Type B pancreatic cell (in vitro differentiated cells): ENCODE measurements at places on chromosomes 3 and 15. TPM values are rescaled to one million over a fixed set of nuclear protein-coding genes. Genes with fewer than 3 reads are reported as not detected.

The RASGRP1 gene
- 3.0 and 6.6 TPM in 2 replicates for total RNA-seq

The AP4E1 gene
- total RNA-seq, result 7.8 and 10.1 TPM in 2 replicates

The CSPG5 gene
- total RNA-seq, result 1.2 and 2.1 TPM in 2 replicates

The UBAP1L gene
- total RNA-seq, result 2.6 and 6.0 TPM in 2 replicates

The ENTPD3 gene
- 2.5 and 2.7 TPM in 2 replicates for total RNA-seq

The IGF2BP2 gene
- total RNA-seq, result 101 and 140 TPM in 2 replicates

The ASB14 gene
- not detected in 2 replicates for total RNA-seq

DNA sequence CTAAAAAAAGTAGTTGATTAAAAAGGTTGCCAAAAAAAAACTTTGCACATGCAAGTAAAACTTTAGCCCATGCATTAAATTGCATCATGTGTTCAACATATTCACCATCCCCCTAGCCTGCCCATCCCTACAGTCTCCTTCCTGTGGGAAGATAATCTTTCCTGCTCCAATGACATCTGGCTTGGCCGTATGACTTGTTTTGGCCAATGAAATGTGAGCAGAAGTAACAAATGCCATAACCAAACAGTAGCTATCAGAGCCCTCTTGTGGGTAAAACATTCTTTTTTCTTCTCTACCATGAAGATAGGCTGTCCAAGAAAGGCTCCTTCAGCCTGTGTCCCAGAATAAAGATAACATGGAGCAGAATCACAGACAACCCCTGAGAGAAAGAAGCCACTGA, 15.3 kb downstream of the ERC2 start:
- DNase-seq, result no peak

GRCh38 chr3:102159810-102160451, 274.9 kb upstream of the ZPLD1 start:
- DNase-seq, result no peak

- DNase-seq, result no peak
Measured at GRCh38 chr15:93164409-93164808, 75.4 kb upstream of the RGMA start.

DNA sequence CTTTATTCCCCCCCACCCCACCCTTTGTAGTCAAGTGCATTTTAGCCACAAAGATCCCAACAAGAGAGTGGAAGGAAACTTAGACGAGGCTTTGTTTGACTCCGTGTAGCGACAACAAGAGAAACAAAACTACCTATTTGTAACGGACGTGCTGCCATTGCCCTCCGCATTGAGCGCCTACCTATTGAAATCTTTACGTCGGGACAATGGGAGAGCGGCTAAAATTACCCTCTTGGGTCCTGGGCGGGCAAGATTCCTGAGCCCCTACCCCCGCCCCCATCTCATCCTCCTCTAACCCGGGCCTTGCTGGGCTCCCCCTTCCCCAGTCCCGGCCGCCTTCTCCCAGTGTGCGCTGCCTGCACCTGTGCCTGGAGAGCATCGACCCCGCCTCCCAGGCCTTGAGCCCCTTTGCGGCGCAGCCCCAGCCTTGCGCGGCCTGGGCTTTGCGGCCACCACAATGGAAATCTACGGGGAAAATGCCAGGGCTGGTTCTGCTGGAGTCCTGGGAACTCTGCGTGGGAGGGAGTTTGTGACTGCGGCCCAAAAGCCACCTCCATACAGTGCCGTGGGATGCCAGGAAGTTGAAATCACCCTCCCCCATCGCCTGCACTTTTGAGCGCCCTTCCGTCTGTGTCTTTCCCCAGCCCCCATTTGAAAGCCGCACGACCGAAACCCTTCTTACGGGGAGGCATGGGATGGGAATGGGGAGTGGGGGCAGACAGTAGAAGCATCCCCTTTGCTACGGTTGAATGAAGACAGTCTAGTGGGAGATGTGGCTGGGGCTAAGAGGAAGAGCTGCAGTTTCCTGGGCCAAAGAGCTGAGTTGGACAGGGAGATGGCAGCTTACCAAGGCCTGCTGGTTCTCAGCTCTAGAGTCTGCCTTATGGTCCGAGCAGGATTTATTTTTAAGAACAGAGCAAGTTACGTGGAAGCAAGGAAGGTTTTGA, 1.1 kb upstream of the SOX2 start:
- no peak for DNase-seq

GRCh38 chr3:179688850-179689249, 36.0 kb downstream of the USP13 start:
- DNase-seq, result no peak

DNA sequence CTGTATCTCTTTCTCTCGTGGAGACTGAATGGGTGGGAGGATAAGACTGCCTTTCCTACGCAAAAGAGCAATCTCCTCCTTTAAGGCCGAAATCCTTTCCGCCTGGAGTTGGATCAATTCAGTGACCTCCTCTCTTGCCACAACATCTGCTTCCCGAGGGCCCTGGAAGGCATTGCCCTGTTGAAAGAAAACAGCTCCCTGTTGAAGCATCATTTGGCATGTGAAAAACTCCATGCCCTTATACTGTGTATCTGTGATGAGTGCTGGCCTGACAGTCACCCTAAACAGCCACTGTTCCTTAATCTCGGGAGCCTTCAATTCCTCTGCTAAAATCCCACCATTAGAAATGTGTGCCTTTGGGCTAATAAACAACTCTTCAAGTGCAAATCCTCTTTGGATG, 80.2 kb downstream of the BOC start:
- no peak for DNase-seq

DNA sequence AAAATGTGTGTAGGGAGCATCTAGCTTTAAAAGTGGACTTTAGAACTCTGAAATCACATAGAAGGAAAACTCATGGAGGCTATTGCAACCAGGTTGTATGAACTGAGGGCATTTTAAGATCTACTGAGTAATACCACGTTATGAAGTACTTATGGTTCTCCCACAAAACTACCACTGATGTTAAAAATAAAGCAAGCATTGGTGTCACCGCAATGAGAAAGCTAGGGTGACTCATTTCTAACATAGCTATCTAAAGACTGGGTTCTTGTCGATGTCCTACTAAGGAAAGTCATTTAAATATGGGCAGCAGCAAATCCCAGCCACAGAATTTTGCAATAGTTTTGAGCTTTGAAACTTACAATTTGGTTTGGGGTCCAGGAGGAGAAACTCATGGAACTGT, 584.8 kb downstream of the DIPK2A start:
- no peak for DNase-seq

DNA sequence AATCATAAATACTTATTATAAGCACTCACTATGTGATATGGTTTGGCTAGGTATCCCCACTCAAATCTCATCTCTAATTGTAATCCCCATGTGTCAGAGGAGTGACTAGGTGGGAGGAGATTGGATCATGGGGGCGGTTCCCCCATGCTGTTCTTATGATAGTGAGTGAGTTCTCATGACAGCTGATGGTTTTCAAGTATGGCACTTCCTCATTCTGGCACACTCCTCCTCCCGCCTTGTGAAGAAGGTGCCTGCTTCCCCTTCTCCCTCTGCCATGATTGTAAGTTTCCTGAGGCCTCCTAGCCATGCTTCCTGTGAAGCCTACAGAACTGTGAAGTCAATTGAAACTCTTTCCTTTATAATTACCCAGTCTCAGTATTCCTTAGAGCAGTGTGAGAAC, 53.3 kb upstream of the CHMP2B start:
- DNase-seq, result no peak

DNA sequence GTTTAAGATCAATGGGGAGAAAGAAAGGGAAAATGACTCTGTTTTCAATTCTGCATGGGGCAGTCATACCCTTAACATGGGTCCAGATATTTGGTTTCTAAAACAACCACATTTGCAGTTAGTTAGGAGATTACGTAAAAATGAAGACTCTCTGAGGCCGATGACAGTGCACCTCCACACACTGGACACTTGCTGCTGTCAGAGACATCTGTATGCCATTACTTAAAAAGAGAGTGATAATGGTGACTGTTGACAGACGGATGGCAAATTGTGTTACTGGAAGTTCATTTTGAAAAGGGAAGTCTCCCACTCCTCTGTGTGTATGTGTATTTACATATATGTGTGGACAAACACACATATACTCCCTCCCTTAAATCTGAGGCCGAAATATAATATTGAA, 304.5 kb upstream of the SEMA6D start:
- no peak for DNase-seq

- no peak for DNase-seq
Measured at GRCh38 chr3:39103324-39103693, 4.1 kb downstream of the GORASP1 start.

DNA sequence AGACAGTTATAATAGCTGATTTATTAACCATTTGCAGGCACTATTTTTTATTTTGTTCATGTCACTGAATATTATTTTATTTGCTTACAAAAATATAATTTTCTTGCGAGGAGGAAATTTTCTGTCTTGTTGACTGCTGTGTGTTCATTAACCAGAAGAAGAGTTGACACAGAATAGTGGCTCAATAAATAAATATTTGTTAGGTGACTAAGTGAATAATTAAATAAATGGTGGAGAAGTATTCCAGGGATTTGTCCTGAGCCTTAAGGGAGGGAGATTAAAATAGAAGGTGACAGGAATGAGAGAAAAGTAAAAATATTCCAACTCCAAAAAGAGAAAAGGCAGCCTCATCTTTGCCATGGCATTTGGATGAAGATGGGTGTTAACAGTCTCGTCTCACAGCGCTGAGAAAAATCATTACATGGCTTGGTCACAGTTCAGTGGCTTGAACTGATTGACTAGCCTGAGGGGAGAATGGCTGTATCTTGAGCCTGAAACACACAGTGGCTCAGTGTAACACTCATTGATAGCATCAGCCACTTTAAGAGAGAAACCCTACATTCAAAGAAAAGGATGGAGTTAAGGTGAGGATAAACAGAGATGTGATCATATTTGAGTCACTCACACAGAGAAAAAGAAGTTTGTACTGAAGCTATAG, 449.9 kb upstream of the NAALADL2 start:
- DNase-seq, result no peak

GRCh38 chr15:85329561-85330422, 50.6 kb upstream of the AKAP13 start:
- no peak for DNase-seq

- no peak for DNase-seq
Measured at GRCh38 chr15:40438712-40439111, 2.0 kb upstream of the BAHD1 start.

GRCh38 chr15:42270551-42270950, 2.5 kb upstream of the GANC start:
- DNase-seq, result no peak

DNA sequence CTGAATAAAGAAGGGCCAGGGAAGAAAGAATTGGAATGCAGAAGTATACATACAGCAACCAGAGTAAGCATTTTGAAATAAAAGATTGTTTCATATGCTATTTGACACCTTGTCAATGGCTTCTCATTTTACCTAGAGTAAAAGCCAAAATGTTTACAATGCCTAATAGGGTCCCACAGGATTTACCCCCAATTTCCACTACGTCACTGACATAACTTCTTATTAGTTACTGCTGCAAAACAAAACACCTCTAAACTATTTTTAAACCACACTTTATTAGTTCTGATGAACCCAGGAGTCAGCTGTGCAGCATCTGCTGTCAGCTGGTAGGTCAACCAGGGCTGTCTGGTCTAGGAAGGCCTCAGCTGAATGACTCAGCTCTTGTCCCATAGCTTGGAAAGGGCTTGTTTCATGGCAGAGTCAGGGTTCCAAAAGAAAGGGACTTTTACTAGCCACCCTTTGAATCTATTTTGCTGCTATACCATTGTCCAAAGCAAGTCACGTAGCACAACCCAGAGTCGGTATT, 945.1 kb downstream of the EPHA3 start:
- no peak for DNase-seq

DNA sequence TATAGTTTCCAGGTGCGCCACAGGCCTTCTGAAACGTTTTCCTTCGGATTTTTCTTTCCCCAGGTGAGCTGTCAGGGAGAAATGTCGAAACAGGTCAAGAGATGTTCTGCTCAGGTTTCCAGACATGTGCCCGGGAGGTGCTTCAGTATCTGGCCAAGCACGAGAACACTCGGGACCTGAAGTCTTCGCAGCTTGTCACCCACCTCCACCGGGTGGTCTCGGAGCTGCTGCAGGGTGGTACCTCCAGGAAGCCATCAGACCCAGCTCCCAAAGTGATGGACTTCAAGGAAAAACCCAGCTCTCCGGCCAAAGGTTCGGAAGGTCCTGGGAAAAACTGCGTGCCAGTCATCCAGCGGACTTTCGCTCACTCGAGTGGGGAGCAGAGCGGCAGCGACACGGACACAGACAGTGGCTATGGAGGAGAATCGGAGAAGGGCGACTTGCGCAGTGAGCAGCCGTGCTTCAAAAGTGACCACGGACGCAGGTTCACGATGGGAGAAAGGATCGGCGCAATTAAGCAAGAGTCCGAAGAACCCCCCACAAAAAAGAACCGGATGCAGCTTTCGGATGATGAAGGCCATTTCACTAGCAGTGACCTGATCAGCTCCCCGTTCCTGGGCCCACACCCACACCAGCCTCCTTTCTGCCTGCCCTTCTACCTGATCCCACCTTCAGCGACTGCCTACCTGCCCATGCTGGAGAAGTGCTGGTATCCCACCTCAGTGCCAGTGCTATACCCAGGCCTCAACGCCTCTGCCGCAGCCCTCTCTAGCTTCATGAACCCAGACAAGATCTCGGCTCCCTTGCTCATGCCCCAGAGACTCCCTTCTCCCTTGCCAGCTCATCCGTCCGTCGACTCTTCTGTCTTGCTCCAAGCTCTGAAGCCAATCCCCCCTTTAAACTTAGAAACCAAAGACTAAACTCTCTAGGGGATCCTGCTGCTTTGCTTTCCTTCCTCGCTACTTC, 3.8 kb downstream of the BHLHE40 start:
- DNase-seq, result no peak

DNA sequence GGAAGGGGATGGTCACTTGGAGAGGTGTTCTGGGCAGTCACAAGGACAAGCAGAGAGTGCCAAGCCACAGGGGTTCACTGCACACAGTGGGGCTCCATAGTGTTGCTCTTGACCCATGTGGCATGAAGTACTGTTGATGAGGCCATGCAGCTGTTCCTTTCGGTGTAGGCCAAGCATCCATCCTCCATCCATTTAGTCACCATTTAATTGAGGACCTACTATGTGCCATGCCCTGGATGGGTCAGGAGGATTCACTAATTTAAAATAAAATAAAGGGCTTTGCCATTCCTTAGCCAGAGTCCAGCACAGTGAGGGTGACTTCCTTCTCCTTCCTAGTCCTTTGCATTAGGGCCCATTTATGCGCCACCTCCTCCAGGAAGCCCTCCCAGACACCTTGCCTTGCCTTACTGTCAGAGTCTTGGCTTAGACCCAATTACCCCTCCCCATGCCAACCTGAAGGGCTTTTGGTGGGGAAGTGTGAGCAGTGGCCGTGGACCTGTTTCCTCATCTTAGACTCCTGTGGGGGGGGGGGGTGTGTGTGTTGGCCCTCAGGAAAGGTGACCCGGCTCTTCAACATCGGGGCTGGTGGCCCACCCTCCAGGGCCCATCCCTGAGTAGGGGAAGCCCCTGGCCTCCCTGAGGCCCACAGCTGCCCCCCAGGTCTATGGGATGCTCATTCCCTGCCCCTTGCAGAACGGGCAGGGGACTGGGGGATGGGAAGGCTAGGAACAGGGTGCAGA, 25.6 kb downstream of the PSTPIP1 start:
- DNase-seq, result no peak

- DNase-seq, result no peak
Measured at GRCh38 chr3:124553178-124553577, 177.1 kb upstream of the UMPS start.
